HFF-Myc (cell line): ENCODE measurements at places on chromosomes 11 and 22.

DNA sequence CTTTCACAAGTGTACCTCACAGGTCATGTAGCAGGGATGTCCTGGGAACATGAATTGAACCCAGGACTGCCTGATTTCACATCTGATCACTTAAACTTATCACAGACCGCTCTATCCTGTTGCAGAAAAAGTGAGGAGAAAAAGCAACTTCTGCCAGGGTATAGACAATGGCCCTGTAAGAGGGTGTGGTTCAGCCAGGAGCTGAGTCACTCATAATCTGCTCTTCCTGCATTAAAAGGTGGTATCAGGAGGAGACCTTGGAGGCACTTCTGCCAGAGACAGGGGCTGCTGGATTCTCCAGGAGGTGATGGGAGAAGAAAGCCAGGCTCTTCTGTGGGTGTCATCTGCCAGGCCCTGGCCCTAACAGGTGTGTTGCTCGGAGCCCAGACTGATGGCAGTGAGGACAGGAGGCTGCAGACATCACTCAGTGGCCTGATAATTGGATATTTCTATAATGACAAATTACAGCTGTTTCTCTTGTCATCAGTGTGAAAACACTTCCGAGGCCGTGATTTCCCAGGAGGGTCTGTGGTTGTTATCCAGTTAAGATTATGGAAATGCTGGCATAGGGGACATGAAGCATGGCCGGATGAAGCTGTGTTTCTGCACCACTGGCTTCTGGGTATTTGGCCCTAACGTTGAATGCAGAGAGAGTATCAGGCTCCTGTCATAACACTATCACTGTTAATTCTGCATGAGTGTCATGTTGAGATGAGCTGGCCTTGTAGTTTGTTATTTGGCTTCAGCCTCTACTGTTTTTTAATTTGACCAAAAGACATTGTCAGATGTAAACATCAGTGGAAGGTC lies 125.1 kb upstream of the ZBED5 start:
- no peak for DNase-seq

- no peak for DNase-seq
These were observed 170.2 kb downstream of the BRD1 start for GRCh38 chr22:49657275-49657973.

DNA sequence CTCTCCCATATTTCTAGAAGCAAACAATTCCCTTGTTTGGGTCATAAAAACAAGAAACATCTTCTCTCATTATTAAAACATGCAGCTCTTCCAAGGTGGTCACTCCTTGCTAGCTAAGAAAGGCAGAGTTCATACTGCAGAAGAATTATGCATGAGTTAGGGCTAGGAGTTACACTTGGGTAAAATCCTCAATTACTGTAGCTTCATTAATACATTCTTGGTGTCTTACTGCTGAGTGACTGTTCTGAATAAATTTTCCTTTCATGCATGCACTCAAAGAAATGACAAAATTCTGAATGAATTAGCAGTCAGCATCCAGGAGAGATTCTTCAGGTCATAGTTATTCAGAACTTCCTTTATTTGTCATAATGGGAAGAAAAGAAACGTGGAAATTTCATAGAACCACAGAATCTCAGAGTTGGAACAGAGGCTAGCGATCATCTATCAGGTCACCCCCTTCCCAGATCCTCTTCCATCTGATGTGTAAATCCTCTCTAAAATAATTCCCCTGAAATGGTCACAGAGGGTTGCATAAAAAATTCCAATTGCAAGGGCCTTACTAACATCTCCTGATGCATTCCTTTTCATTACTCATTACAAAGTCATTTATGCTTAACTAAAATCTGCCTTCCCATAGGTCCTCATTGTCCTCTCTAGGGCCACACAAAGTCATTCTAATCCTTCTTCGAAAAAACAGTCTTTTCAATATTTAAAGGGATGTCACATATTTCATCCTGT lies 771.5 kb downstream of the DLG2 start:
- no peak for DNase-seq

DNA sequence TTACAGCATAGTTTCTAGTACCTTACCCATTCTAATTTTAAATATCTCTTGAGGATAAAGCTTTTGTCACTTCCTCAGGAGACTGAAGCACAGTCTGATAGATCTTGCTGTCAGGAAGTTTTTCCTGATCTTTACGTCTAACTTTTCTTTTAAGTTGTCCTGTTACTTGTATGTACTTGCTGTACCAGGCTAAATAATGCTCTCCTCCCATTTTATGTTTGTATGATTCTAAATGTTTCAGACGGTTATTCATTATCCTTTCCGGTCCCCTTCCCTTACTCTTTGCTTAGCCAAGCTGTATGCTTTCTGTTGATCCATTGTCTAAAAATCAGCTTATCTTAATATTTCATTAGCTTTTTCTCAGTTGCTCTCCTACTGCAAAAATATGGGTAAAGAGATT lies 6.0 kb downstream of the ARHGEF12 start:
- DNase-seq: no peak

GRCh38 chr22:24209687-24210086 lies 28.4 kb downstream of the SUSD2 start:
- DNase-seq: no peak

- DNase-seq: no peak
These were observed 381.3 kb downstream of the CTTN start for GRCh38 chr11:70779433-70780245.

- DNase-seq: no peak
These were observed 31.5 kb downstream of the ZBTB16 start for GRCh38 chr11:114090976-114091375.

DNA sequence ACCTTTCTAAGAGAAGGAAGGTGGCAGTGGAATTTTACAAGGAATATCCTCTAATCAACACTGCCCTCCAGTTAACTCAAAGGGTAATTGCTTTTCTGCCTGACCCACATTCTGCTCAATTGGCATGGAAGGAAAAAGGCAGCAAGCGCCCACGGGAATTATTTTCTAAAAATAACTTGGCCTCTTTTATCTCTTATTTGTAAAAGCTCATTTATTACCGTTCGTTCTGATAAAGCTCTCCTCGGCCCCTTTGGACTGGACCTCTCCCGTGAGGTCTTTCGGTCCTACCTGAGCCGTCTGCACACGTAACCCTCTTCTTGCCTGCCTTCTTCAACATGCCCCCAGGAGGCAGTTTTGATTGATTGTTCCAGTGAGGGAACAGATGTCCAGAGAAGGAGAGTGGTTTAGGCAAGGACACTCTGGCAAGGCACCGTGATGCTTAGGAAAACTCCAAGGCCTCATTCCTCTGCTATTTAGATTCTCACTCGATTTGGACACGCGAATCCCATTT lies 53.2 kb upstream of the CRTAM start:
- DNase-seq: no peak

DNA sequence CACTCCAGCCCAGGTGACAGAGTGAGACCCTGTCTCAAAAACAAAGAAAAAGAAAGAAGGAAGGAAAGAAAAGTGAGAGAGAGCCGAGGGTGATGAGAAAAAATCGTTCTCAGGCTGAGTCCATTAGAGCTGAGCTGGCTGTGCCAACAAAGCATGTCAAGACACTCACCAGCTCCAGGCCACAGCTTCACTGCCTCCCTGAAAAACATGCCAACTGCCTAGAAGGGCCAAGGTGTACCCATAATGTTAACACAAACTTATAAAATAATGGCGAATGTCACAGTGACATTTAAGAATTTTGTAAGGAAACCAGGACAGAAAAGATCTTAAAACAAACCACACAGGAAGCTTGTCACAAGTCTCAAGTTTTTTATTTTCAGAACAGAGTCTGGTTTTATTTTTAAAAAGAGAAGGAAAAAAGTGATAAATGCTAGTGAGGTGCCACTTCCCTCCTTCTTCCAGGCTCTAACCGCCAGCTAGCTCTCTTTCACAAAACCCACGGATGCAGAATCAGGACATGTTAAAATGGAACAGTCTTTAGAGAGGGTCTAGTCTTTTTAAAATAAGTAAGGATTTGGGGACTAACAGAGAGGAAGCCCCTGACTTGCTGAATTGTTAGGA lies 5.1 kb downstream of the TMEM121B start:
- no peak for DNase-seq

DNA sequence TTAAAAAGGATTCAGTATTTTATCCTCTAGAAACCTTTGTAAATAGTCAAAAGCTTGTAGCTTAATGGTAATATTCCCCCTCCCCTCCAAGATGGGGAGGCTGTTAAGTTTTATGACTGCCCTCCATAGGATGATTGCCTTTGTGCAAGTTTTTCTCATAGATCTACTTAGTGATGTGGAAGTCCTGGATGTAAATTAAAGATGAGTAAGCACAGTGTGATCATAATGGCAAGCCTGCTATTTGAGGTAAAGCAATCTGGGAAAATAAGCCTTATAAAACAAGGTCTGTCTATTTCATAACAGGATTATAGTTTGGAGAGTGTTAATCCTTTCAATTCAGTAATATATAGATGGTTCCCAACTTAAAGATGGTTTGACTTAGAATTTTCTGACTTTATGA lies 216.3 kb downstream of the DDX10 start:
- DNase-seq: no peak

GRCh38 chr11:27183672-27184457 lies 143.2 kb downstream of the BBOX1 start:
- peak; percentile 52 for DNase-seq

- no peak for DNase-seq
These were observed 60.6 kb downstream of the FAM83F start for GRCh38 chr22:40055143-40055883.

DNA sequence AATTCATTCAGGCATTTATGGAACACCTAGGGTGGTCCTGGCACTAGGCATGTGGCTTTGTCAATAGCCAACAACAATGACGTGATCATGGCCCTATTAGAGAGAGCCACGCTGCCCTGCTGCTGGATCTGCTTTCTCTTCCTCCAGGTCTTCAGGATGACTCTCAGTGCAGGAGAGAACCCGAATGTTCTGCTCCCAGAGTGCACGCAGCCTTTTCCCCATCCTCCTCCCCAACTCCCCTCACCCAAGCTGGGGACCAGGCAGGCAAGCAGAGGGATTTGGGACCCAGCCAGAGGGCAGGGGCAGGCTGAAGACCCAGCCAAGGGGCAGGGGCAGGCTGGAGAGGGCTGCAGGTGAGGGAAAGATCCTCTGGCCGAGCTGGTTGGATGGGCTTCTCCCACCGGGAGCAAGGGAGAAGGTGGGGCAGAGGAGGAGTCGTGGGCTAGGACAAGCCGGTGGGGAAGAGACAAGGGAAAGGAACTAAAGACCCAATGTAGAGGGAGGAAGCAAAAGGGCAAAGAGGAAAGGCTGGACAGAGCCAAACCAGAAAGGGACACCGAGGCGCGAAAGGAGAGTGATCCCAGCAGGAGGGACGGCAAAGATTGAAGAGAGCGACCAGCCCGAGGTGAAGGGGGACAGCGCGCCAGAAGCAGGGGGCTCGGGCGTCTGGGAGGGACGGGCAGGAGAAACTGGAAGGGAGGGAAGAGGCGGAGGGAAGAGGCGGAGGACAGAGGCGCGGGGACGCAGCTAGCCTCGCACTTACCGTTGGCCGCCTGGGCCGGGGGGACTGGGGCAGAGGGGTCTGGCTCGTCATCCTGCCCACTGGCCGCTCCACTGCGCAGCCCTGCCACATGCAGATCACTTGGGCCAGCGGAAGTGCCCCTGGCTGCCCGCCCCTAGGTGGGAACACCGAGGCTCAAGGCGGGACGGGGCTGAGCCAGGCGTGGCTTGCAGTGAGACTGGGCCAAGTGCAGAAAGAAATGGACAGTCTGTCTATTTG lies at the start of gene KCTD14:
Gene KCTD14 (minus strand): TSS at position 880 of the 1,000 bp plus-strand sequence. CDS start 27 bp downstream, at position 853.
- no peak for DNase-seq

DNA sequence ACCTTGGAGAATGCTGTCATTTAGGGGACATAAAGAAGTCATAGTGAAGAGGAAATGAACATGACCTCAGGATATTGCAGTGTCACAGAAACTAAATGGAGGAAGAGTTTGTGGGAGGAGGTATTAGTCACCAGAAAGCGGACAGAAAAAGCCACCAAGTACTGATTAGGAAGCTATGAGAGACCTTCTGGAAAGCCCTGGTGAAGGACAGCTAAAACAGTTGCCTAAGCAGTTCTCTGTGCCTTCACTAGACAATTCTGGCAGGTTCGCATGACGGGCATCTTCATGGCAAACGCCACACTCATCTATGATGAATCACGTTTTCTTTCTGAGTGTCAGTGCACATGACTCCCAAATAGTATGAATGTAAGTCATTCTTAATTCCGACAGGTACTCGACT lies 325.8 kb downstream of the C11orf87 start:
- DNase-seq: no peak

DNA sequence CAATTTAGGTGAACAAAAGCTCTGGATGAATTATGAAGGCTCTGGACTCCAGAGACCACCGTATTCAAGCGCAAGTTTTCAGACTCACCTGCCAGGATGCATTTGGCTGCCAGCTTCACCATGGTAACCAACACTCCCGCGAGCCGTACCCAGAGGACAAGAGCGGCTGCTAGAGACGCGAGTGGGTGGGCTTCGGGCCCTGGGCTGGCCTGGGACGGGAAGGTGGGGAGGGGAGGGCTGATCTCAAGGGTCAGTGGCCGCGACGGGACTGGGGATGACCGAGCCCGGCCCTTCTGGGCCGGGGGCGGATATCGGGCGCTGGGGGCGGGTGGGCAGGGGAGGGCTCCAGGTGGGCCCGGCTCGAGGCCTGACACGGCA lies 344 bp downstream of the IFT27 start:
- no peak for DNase-seq

- no peak for DNase-seq
These were observed 2.6 kb downstream of the NELL1 start for GRCh38 chr11:20671856-20672546.

DNA sequence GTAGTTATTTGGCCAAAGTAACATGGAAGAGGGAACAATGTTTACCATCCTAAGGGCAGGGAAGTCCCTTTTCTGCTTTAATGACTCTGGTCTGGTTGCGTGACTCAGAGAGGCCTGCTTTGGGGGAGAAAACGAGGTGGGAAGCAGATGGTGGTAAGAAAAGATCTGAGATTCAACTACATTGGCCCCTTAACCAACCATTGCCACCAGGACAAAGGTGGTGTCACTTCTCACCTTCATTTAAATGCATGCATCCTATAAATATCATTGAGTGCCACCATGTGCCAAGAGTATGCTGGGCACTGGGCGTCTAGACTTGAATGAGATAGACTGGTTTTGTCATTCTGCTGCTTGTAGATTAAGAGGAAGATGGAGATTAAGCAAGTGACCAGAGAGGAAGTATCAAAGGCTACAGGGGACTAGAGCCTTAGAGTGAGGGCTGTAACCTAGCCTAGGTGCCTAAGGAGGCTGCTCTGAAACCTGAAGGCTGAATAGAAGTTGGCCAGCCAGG lies 3.6 kb upstream of the SORL1 start:
- no peak for DNase-seq

GRCh38 chr11:79227767-79228755 lies 212.8 kb downstream of the TENM4 start:
- DNase-seq: no peak

DNA sequence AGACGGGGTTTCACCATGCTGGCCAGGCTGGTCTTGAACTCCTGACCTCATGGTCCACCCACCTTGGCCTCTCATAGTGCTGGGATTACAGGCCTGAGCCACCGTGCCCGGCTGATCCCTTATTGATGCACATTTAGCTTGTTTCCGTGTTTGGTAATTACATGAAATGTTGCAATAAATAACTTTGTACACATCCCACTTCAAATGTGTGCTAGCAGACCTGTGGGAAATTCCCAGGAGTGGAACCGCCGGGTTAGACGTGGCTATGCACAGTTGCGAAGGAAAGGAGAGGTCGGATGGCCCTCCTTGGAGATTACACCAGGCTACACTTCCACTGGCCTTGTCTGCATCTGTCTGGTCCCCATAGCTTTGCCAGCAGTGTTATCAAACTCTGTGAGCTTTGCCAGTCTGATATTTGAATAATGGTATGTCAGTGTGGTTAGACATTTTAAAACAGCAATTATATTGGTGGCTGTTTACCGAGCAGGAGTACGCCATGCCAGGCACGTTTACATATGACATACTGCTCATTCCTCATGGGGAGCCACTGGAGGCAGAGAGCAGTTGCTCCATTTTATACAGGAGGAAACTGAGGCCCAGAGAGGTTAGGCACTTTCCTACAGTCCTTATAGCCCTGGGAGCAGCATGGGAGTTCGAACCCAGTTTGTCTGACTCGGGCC lies 27.2 kb upstream of the SYT7 start:
- no peak for DNase-seq
